Metanephros (tissue), 2 donors: ENCODE measurements at places on chromosomes 12 and 14. TPM values are rescaled to one million over a fixed set of nuclear protein-coding genes. Genes with fewer than 3 reads are reported as not detected.

IRF2BPL gene
- total RNA-seq = 85.4 TPM

SERPINA6 gene
- 1.2 TPM for total RNA-seq

LRRIQ1 gene
- total RNA-seq = 17.0 TPM

TMCC3 gene
- total RNA-seq = 23.3 TPM
